ENCODE measurements at places on chromosomes 5 and 9.

- no peak for DNase-seq
Observed at GRCh38 chr5:99878830-99879229, 656.3 kb upstream of the FAM174A start.

DNA sequence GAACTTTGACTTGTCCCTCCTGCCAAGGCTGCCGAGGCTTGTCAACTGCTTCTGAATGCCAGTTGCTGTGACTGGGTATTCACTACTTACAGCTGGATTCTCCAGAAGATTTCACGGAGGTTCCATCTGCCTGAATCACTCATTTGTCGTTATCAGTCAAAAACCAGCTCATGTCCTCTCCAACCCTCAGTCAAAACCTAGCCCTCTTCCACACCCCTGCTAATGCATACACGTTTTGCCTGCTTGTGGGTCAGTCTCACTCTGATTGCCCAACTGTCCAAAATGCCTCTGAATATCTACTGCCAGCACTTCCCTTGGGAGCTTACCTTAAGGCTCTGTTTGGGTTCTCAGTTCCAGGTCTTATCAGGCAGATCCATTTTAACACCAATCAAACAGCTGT, 238.6 kb upstream of the TMEM161B start:
- DNase-seq, result no peak

- DNase-seq, result no peak
Observed at GRCh38 chr9:101029315-101030085, 973 bp downstream of the PLPPR1 start.

DNA sequence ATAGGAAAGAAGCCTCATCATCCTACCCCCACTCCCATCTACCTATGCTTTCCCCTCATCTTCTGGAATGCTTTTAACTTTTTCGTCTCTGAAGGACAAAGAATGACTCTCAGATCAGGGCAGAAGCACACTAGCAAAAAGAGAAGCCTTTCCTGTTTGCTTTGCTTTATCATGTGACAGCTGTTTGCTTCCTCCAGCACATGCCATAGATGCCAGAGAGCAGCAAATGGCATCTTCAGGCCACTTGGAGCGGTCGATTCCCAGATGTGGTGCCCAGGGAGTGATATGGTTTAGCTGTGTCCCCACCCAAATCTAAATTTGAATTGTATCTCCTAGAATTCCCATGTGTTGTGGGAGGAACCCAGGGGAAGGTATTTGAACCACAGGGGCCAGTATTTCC, 294.8 kb downstream of the GADD45G start:
- DNase-seq, result no peak

DNA sequence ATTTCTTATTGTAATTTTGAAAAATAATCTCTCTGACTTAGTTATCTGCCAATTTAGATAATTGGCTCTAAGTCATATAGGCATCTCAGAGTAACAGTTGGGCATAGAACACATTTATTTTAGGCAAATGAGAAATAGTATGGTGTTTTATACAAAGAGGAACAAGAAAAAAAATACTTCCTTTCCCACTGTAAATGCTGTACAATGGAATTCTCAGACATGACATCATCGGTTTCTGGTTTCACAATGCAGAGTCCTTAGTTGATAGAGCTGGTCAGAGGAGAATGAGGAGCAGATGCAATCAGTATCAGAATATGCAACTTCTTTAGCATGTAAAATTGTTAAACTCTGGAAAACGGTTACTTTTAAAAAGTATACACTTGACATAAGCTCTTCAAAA, 49.4 kb downstream of the PLK2 start:
- no peak for DNase-seq

GRCh38 chr5:79771387-79771786, 81.8 kb downstream of the CMYA5 start:
- DNase-seq, result peak; percentile 15

- peak; percentile 25 for DNase-seq
Observed at GRCh38 chr5:43833961-43834360, 231.0 kb downstream of the NNT start.

DNA sequence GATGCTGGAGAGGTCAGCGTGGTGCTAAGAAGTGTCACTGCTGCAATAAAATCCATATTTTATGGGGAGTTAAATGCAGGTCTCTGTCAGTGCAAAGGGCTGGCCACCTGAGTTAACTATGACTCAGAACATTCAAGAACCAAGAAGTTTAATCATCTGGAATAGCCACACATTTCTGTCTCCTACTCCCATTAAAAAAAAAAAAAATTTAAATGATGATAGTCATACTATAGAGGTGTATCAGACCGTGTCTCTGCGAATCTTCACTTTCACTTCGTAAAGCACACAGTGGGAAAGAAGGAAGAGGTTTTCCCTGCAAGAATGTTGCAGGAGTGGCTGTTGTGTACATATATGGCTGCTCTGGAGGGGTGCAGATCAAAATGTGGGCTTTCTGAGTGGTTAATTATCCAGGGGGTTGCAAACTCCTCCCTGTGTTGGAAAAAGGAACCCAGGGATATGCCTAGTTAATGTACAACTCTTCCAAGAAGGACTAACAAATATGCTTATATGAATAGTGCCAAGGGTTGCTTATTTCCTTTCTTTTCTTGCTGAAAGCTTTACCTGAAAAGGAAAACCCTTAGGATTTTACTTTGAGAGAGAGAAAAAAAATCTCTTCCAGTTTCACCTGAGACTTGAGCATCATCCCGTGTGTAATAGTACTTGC, 1.5 kb downstream of the CDH6 start:
- no peak for DNase-seq

DNA sequence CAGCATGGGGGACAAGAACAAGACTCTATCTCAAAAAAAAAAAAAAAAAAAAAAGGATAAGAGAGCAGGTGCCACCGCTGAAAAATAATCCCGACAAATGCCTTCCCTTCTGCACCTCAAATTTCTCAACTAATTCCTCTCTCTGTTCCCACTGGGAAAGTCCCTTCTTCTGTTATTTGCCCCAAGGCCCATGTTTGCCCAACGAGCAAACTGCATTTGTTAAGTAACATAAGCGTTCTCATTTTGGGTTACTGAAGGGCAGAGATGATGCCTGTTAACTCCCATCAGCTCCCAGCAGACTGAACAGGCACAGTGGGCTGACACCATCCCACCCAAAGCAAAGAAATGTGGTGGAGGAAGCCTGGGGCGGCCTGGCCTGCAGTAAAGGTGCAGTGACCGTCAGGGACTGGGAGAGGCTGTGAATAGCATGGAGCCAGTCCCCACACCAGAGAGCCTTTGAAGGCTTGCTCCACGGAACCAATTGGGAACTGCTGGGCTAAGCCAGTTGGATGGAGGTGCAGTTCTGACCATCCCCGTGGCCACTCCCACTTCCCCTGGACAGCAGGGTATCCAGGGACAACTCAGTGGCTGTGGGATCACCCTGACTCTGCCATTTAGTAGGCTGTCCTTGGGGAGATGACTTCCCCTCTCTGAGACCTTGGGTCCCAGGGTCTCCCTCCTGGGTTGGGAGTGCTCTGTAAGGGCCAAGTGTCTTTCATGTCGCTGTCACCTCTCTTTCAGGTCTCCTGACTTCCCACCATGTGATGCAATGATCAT, 149.7 kb upstream of the IER5L start:
- DNase-seq, result no peak

- no peak for DNase-seq
Observed at GRCh38 chr5:23445573-23445972, 61.8 kb upstream of the PRDM9 start.

GRCh38 chr5:105903069-105903468, 1767.7 kb downstream of the EFNA5 start:
- no peak for DNase-seq

DNA sequence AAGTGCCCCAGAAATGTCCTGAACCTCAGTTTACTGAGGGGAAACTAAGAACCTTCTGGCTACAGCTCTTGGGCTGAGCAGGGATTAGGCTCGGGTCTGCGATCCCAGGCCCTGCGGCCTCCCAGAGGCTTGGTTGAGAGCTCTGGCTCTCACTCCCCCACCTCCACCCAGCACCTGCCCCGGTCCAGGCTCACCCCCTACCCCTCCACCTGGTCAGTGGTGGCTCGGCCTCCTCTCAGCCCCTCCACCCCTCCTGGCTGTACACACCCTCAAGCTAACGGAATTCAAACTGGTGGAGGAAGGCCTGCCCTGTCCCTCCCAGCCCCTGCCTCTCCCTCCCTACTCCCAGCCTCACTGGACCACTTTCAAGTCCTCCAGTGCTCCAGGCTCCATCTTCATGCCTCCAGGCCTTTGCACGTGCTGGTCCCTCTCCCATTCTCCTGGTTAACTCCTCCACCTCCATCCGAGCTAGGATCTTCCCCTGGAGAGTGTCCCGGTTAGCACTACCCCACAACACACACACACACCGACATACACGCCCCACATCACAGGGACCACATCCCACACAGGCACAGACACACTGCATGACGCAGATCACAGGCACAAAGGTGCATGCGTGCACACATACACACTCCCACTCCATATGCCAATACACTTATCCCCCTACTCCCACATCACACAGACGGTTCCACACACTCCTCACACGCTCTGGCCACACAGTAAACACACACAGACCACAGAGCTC, 130.9 kb downstream of the C9orf50 start:
- DNase-seq, result no peak

GRCh38 chr5:118522626-118523025, 465.7 kb downstream of the DTWD2 start:
- DNase-seq, result no peak

DNA sequence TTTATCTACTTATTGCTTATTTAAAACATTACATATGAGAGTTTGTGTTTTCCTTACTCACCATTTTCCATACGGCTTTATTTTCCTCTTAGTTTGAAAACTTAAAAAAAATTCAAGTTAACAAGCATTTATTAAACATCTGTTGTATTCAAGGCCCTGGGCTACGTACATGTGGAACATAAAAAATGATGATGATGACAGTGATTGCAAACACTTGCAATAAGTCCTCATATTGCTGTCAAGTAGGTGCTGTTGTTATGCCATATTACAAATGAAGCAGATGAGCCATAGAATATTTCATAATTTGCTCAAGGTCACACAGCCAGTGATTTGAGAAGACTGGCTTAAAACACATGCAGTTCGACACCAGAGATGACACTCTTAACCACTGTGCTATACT, 180.6 kb downstream of the COMMD10 start:
- DNase-seq, result no peak

DNA sequence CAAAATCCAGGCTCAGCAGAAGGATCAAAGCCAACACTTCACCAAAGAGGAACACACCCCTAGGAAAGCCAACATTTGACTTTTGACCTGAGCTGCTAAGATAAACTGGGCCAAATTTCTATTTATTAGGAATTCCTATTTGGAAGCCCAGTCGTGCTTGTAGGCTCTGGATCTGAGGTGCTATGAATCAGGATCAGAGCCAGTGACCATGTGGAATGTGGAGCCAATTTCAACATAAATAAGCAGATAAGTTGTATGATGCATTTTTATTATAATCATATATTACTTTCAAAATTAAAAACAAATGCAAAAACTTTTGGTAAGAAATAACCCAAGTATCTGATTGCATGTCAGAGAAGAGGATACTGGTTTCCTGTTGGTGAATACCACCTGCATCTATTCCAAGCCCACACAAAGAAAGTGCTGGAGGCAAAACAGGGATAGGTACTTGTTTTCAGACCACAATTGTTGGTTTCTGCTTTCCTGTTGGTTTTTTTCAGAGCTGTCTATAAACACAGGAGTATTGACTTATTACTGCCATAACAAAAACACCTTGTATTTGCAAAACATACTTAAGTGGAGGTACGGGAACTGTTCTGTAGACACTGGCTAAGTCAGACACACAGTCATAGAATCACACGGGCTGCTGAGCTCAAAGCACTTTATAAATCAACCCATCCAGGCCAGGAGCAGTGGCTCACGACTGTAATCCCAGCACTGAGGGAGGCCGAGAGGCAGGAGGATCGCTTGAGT, 52.8 kb downstream of the ARL15 start:
- peak; percentile 9 for DNase-seq

GRCh38 chr9:99140685-99141314, 35.9 kb downstream of the TGFBR1 start:
- no peak for DNase-seq

GRCh38 chr5:1881098-1881572, 1.6 kb downstream of the IRX4 start:
- DNase-seq, result peak; percentile 56

GRCh38 chr5:54135042-54135441, 175.3 kb downstream of the ARL15 start:
- DNase-seq, result no peak

DNA sequence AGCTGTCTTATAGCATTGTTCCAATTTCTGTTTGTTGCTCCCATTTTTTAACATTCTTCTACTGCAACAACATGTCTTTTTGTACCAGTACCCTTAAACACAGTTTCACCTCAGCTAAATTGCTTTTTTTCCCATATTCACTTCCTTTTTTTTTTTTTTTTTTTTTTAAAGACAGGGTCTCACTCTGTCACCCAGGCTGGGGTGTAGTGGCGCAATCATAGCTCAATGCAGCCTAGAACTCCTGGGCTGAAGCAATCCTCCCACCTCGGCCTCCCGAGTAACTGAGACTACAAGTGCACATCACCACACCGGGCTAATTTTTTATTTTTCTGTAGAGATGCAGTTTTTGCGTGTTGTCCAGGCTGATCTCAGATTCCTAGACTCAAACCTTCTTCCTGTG, 161.3 kb downstream of the NIPBL start:
- no peak for DNase-seq

DNA sequence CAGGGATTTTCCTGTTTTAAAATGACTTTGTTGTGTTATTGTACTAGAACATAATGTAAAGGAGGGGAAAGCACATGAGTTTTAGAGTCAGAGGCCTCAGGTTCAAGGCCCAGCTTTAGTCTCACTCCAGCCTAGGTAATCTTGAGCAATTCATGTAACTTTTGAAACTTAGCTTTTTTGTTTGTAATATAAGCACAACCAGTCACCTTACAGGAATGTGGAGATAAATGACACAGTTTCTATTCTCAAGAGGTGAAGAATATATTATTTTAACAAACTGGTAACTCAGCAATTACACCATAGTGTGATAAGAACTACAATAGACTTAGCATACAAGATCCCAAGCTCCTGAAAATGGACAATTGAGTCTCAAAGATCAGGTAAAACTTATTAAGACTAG, 51.2 kb downstream of the ADAMTS19 start:
- DNase-seq, result no peak

- no peak for DNase-seq
Observed at GRCh38 chr5:74667396-74667795, 17.6 kb upstream of the HEXB start.

DNA sequence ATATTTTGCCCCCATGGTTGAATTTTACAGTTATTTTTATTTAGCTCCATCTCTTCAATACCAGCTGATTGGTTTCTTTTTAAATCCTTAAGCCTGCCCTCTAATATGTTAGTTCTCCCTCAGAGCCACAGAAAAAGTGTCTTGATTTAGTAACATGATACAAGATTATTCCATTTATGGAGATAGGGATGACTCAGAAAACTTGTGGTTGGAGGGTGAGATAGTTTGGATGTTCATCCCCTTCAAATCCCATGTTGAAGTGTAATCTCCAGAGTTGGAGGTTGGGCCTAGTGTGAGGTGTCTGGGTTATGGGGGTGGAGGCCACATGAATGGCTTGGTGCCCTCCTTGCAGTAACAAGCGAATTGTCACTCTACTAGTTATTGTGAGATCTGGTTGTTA, 115.7 kb downstream of the FBXO38 start:
- DNase-seq, result no peak
